Stimulated activated CD8-positive, alpha-beta memory T cell treated with anti-CD3 and anti-CD28 coated beads, Interleukin-4, amount 100 ng/mL, for 1 hour (primary cell): ENCODE measurements at places on chromosomes 4 and X.

GRCh38 chrX:33686105-33686504, 446.0 kb downstream of the FAM47A start:
- no peak for DNase-seq

- no peak for DNase-seq
These were observed 41.6 kb downstream of the HMX1 start for GRCh38 chr4:8830056-8830455.

- no peak for DNase-seq
These were observed 34.0 kb downstream of the ETDB start for GRCh38 chrX:135086197-135086854.

DNA sequence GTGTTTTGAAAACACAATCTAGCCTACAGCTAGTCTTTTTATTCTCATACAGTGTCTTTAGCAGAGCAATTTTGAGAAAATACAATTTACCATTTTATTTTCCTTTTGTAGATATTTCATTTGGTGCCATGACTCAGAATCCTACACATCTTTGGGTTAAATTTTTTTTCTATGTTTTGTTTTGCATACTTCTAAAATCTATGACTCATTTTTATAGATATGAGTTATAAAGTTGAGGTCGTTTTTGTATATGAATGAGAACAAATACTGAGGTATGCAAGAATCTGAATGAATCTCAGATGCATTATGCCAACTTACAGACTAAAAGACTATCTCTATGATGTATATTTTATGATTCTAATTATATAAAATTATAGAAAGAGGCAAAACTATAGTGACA, 206.5 kb upstream of the ANXA10 start:
- no peak for DNase-seq

GRCh38 chrX:148929686-148930085, 429.3 kb downstream of the AFF2 start:
- no peak for DNase-seq

- DNase-seq: no peak
These were observed 975.2 kb downstream of the FSTL5 start for GRCh38 chr4:161188578-161188977.
